Activated CD4-positive, CD25-positive, alpha-beta regulatory T cell (primary cell): ENCODE measurements at places on chromosomes 5 and 9.

- DNase-seq: no peak
Measured at GRCh38 chr5:14272548-14273205, 129.5 kb downstream of the TRIO start.

DNA sequence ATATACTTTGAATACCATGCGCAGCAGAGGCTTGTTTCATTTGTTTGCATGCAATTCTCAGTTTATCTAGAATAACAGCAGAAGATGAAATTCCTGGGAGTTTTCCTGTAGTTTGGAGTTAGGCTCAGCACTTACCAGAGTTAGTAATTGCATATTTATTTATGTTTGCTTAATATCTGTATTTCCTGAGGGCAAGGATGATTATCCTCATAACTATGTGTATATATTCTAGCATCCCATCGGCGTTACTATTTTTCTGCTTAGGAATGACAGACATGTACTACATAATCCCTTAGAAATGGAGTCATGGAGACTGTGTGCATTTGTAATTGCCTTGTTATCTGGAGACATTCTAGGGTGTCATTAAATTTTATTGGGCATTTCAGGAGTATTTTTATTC, 1184.8 kb downstream of the DTWD2 start:
- DNase-seq: no peak

- no peak for DNase-seq
Measured at GRCh38 chr5:128358826-128359225, 179.2 kb downstream of the FBN2 start.

DNA sequence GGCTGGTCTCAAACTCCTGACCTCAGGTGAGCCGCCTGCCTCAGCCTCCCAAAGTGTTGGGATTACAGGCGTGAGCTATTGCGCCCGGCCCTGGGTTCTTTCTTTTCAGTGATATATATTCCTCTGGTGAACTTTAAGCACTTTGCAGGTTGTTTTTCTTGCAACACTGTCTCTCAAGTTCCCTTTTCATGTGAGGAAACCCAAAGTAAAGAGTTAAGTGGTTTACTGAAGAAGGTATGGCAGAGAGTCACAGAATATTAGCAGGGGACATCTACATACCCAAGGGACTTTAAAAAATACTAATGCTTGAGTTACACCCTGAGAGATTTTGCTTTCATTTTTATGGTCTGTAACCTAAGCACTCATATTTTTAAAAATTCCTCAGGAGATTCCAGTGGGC, 6.7 kb upstream of the GAPT start:
- no peak for DNase-seq

DNA sequence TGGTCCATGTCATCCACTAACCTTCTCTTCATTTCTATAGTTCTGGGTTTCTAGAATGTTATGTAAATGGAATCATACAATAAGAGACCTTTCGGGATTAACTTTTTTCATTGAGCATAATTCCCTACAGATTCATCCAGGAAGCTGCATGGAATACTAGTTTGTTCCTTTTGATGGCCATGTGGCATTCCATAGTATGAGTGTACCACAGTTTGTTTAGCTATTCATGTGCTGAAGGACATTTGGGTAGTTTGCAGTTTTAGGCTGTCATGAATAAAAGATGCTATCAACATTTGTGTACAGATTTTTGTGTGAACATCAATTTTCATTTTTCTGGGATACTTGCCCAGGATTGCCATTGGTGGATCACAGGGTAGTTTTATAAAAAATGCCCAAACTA, 6.8 kb upstream of the SPTLC1 start:
- DNase-seq: no peak

DNA sequence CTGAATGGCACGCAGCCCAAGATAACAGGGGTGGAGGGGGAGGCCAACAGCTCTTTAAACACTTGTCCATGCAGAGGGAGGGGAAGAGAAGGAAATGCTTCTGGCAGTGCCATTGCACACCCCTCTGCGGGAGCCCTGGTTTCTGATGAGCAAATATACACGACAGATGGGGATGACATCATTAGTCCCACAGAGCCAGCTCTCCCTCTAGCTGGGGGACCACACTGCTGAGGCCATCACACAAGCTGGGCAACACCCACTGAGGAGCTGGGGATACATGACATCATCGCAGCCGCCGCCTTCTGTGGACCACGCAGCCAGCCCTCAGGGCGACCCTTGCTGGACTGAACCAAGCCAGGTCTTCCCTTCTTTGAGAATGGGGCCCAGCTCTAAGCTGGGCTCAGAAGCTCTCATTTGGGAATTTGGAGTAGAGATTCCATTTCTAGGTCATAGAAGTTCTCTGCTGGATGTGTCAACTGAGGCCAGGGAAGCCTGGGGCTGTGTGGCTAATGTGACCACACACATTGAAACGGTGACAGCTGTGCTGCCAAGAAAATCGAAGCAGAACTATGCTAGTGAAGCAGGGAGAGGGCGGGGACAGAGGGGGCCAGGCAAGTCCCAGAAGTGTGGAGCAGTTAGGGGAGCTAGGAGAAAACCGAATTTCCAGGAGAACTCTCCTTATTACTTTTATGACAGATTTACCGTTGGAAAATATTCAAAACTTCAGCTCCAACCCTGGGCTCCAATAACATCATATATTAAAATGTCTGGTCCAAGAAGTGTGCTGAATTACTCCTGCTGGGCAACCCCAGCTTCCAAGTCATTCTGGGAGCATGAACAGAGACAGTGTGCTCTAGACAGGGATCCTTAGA, 79.5 kb downstream of the PRRT1B start:
- no peak for DNase-seq
